ENCODE measurements at places on chromosomes 2 and 18. TPM values are rescaled to one million over a fixed set of nuclear protein-coding genes. Genes with fewer than 3 reads are reported as not detected.

The EFHD1 gene
- polyA plus RNA-seq = 0.09 TPM

The GLS gene
- 123 TPM for polyA plus RNA-seq

The PPP3R1 gene
- 46.1 TPM for polyA plus RNA-seq

The KYNU gene
- polyA plus RNA-seq = 1.7 TPM

The PSMA8 gene
- not detected for polyA plus RNA-seq

The ATG4B gene
- polyA plus RNA-seq = 95.6 TPM

The INPP5D gene
- polyA plus RNA-seq = 0.01 TPM

The WNT6 gene
- polyA plus RNA-seq = not detected

The AOX1 gene
- 49.9 TPM for polyA plus RNA-seq

The TMEFF2 gene
- polyA plus RNA-seq = 0.87 TPM
